Breast epithelium (tissue), 4 donors: ENCODE measurements at places on chromosomes 3 and 15. TPM values are rescaled to one million over a fixed set of nuclear protein-coding genes. Genes with fewer than 3 reads are reported as not detected.

C15orf40 gene
- 26.8 TPM for total RNA-seq

FAM107A gene
- 31.9 TPM for total RNA-seq

BLOC1S6 gene
- total RNA-seq: 94.1 TPM

SLMAP gene
- total RNA-seq: 41.3 TPM

ARPP21 gene
- total RNA-seq: 0.16 TPM

LRTM1 gene
- not detected for total RNA-seq

CCNB2 gene
- 0.98 TPM for total RNA-seq
